Cardiac fibroblast (primary cell): ENCODE measurements at places on chromosomes 5 and 9.
A peak's percentile ranks its signal among the peaks of the same experiment; 100 is the strongest.

GRCh38 chr5:32450952-32451351 lies 6.4 kb upstream of the ZFR start:
- DNase-seq: no peak

DNA sequence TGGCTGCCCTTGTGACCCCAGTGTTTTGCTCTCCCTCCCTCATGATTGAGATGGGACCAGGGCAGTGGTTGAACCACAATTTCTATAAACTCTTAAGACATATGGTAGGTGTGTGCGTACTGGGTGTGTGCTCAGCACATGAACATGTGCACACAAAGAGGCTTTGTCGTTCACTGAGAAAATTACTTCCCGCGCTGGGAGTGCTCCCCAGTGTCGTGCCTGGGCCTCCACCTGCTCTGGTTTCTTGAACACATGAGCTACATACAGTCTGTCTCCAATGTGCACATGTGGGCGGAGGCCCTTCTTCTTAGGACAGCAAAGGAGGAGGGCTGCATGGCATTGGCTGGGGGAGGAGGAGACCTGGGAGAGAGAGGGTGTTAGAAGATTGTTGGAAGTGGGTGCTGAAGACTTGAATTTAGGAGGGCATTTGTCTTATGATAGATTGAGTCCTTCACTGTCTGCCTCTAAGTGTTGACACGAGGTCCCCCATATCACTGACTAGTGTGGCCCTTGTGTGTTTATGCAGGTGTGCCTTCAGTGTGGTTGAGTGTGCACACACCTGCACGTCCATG lies 170.0 kb downstream of the CACNA1B start:
- no peak for DNase-seq

- no peak for DNase-seq
These were observed 107.2 kb upstream of the SHB start for GRCh38 chr9:38176251-38176650.

DNA sequence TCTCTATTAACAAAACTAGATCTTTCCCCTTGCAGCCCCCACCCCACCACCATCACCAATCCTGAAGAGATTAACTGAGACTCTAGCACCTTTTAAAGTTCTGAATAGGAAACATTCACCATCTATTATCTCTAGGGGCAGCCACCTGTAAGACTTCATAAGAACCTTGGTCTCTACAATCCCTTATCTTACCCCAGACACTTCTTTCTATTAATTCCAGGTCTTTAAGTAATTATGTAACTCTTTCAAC lies 180.2 kb upstream of the FBXL17 start:
- DNase-seq: no peak

GRCh38 chr9:27792971-27793689 lies 219.8 kb upstream of the C9orf72 start:
- no peak for DNase-seq

- no peak for DNase-seq
These were observed 128.6 kb upstream of the EFNA5 start for GRCh38 chr5:107799306-107799705.

GRCh38 chr9:107833295-107833694 lies 343.7 kb upstream of the KLF4 start:
- DNase-seq: no peak

- peak; percentile 73 for DNase-seq
These were observed 105.6 kb downstream of the NR6A1 start for GRCh38 chr9:124665391-124666058.

DNA sequence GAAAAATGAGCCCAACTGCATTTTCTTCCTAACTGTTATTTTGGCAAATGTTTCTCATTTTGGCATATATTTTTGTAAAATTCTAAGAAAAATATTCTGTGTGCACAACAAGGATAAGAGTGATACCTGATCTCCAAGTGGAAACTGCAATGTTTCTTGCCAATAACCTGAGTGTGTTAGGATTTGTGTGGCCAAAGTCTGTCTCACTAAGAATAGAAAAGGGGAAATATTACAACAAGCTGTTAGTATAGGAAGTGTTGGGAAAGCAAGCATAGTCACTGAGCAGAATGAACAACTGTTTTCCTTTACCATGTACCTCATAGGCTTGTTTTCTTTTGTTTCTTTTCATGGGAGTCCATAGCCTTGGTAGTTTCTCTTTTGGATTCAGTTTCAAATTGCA lies 624.2 kb downstream of the MTRR start:
- no peak for DNase-seq

- DNase-seq: no peak
These were observed 48.5 kb upstream of the PTGER4 start for GRCh38 chr5:40631236-40631635.

- peak; percentile 79 for DNase-seq
These were observed 123.7 kb downstream of the INSYN2B start for GRCh38 chr5:169856571-169856970.

DNA sequence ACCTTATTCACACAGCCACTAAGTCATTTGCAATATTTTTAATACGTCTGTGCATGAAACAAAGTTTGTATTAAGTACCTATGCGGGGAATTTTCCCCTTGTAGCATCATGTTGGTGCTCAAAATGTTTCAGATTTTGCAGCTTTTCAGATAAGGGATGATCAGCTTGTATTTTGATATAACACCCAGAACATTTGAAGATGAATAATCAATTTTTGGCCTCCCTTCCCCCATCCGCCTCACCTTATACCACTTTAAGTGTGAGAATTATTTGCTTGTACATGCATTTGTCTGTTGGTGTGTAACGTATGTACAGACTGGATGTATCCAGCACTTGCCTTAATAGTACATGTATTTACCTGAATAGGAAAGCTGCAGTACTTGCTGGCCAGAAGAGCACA lies 1.7 kb downstream of the JAK2 start:
- DNase-seq: no peak

DNA sequence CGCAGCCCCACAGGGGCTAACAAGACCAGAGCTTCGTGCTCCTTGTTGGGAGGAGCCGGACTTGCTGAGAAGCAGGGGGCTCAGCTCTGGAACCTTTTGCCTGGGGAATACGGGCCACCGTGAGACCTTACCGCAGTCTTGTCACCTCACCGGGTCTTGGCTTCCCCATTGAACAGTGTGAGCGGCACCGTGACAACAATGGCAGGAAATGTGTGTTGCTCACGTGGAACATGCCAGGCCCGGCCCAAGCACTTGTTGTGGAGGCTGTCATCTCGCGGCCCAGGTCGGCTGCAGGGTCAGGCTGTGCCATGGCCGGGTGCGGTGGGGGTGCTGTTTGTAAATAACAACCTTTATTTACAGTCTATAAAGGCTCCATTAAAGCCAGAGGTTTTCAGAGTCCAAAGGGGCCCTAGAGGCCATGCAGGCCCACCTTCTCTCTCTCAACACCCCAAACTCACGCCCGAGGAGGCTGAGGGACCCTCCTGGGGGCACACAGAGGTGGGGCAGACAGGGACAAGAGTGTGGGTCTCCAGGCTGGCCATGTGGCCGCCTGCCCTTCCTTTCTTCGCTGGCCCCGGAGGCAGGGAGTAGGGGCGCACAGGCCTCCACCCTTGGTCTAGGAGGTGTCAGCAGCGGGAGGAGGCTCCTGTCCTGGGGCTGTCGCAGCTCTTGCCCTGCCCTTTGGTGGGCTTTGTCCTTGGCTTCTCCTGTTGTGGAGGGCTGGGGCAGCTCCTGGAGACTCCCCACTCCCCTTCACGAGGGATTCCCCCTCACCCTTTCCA lies 79.7 kb downstream of the TSPAN17 start:
- DNase-seq: no peak

GRCh38 chr9:21684831-21685362 lies 117.5 kb upstream of the MTAP start:
- DNase-seq: peak; percentile 62

- peak; percentile 81 for DNase-seq
These were observed 18.6 kb upstream of the NOTCH1 start for GRCh38 chr9:136564379-136564988.

- DNase-seq: no peak
These were observed 69.4 kb downstream of the PPIC start for GRCh38 chr5:122967085-122967484.

GRCh38 chr5:168422431-168422830 lies 63.8 kb upstream of the RARS1 start:
- DNase-seq: no peak

DNA sequence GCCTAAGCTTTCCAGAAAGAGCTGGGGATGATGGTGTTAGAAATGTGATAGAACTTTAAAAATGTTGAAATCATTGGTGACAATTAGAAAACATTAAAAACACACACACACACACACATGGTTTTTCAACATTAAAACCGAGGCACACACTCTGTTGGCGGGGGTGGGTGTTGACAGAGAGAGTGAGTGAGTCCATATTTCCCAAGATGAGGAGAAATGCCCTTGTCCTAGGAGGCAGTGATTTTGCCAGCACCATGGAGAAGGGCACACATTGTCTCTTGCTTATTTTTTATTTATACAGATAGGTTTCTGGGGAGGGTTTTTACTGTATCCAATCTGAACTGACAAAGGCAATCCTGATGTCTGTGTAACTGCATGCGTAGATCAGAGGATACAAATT lies 152.5 kb downstream of the INSYN2B start:
- peak; percentile 20 for DNase-seq

DNA sequence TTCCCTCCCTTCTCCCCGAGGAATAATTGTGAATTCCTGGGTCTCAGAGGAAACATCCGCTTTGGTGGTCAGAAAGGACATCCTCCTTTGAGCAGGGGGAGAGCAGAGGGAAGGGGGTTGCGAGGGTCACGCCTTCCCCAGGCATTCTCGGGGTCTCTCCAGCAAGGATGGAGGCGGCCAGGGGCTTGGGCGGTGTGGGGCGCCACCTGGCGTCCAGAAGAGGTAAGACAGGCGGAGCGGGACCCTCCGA lies 129.1 kb downstream of the KCNIP1 start:
- DNase-seq: no peak

DNA sequence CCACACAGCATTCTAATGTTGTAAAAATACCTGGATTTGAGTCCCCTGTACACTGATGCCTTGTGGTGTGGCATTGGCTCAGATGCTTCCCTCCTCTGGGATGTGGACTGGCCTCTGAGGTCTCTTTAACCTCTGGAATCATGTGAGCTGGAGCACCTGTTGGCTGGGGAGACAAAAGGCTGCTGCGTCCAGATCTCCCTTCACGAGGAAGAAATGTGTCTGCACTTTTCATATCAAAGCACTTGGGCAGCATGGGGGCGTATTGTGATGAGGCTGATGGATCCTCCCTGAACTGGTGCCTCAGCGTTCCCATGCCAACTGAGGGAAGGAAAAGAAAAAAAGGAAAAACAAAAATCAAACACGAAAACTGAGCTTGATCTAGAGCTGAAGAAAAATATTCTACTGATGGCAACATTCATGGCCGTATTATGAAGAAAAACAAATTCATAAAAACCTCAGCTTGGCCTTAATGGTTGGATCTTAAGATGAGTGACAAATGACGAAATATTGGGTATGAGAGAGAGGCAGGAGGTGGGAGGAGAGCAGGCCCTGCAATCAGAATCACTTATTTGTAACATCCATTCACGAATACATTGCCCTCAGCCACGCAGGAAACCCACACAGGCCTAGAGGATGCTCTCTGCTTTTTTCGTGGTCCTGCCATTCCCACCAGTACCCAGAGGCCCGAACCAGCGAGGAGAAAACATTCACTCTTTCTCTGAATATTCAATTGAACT lies 26.2 kb downstream of the GRIA1 start:
- no peak for DNase-seq

GRCh38 chr5:172901788-172902496 lies 57.3 kb upstream of the RPL26L1 start:
- peak; percentile 56 for DNase-seq

DNA sequence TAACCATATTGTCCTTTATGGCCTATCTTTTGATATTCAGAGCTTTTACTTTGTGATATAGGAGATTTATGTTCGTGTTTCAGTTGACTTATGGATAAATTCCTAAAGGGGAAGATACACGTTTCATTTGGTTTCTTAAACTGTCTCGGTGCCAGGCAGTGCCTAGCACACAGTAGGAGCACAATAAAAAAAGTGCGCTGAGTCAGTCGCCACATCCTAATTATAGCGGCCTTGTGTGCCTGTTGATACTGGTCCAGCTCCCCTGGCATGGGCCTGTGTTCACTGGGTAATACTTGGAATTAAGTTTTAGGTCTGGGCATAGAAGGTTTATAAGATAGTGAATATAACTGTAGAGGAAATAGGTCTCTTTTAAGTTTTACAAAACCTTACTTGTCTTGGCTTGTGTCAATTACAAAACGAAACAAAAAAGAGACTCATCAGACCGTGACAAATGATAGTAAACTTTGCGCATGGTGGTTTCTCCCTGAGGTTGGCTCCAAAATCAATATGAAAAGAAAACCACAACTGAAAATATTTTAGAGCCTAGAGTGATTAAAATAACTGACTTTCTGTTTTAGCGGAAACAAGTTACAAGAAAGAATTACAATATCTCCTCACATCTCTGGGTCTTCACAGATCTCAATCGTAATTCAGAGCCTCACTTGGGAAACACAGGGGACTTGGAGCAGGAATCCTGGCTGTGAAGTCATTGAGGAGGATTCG lies 84.8 kb downstream of the MVB12B start:
- DNase-seq: no peak

GRCh38 chr5:14464671-14465070 lies 116.9 kb upstream of the OTULINL start:
- DNase-seq: no peak

- no peak for DNase-seq
These were observed 9.5 kb upstream of the HAND1 start for GRCh38 chr5:154487541-154487940.

DNA sequence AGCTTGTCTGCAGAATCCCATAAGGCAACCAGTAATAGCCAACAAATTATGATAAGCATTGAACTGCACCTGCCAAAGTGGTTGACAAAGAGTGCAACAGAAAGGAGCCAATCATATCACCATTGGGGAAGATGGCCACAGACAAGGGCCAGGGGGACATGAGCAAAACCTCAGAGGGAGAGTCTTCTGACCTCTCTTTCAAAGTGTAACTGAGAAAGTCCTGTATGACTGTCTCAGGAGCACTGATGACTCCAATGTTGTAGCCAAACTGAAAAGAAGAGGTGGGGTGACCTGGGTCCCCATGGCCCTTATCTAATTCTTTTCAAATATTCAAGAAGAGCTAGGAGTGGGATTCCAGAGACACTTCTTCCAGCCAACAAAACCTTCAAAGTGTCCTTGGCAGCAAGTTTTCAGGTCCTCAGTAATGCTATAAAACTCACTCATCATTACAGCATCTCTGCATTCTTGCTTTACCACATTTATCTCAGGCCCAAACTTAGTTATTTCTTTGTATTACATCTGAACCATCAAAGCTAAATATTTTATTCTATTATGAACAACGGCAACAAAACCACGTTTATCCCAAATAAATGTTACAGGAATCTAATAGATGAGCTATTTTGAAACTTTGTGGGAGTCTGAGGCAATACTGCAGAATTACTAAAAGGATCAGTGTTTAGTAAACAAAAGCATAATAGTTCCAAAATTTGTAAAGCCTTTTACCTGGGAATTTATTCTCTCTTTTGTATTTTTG lies 24.4 kb downstream of the FBLL1 start:
- no peak for DNase-seq

DNA sequence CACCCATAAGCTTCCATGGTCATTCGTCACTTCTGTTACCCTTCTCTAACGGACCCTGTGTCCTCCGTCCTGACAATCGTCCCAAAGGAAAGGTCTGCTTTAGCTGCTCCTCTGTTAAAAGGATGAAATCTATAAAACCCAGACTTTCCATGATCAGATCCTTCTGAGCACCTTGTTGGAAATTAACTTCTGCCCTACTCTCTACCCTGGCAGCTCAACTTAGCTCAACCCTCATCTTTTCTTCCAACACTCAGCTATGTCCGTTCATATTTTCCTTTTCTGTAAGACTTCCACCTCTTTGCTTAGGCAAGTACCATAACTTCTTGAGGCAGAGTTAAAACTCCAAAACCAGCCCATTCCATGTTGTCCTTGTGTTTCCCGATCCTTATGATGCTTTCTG lies 205.4 kb downstream of the SPATA31A6 start:
- DNase-seq: no peak

- DNase-seq: peak; percentile 64
These were observed 1.0 kb downstream of the FPGS start for GRCh38 chr9:127803507-127804352.
